Upper lobe of right lung (tissue), 1 donor: ENCODE measurements at places on chromosomes 1 and 21. TPM values are rescaled to one million over a fixed set of nuclear protein-coding genes. Genes with fewer than 3 reads are reported as not detected.

- no peaks in the 10 kb centered on the region for H3K36me3 ChIP-seq
- H3K4me1 ChIP-seq, result no peaks in the 10 kb centered on the region
- no peak for DNase-seq
- H3K27me3 ChIP-seq, result no peaks in the 10 kb centered on the region
Observed at GRCh38 chr1:216064643-216065042, 358.6 kb downstream of the USH2A start.

Gene UFC1
- total RNA-seq, result 84.4 TPM

DNA sequence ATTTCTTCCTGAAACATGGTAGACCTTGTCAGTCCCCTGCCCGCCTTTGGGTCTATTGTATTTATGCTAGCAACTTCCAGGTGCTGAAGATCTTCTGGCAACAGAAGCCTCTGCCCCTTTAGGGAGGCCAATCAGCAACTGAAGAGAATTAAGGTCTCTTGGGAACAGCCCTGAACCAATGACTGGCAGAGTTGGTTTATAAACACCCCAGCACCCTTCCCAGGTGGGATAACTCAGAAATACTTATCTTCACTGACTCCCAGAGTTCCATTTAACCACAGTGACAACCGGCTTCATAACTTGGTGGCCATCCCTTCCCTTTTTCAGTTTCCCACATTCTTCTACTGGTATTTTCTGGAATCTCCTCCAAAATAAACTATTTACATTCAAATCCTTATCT lies 27.2 kb upstream of the TMCO1 start:
- DNase-seq, result no peak
- peaks cover 3% of the 10 kb centered on the region for H3K27me3 ChIP-seq
- H3K4me3 ChIP-seq, result no peak overlapping the region
- H3K27ac ChIP-seq, result no peak overlapping the region
- no peaks in the 10 kb centered on the region for H3K36me3 ChIP-seq

DNA sequence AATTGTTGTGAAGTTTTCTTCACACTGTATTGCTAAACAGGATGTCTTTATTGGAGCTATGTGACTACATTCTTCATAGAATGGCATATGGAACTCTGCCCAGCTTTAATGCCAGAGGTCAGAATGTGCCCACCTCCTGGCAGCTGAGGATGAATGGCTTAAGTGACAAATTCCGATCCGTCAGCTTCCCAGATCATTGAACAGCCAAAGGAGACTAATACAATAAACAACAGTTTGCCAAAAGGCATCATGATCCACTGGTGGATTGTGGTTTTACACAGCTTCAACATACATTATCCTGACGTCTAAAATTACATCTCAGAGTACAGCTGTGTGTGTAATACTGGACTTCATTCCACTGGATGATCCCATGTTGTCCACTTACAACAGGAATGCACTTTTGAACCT lies 68.7 kb upstream of the C1orf105 start:
- no peak overlapping the region for H3K27ac ChIP-seq
- no peaks in the 10 kb centered on the region for H3K36me3 ChIP-seq
- no peak for DNase-seq
- H3K4me1 ChIP-seq, result no peaks in the 10 kb centered on the region
- H3K27me3 ChIP-seq, result no peaks in the 10 kb centered on the region

Gene PTPN22
- 12.2 TPM for total RNA-seq

- no peak for DNase-seq
- no peaks in the 10 kb centered on the region for H3K27me3 ChIP-seq
- no peak overlapping the region for H3K4me3 ChIP-seq
- H3K36me3 ChIP-seq, result no peaks in the 10 kb centered on the region
- H3K4me1 ChIP-seq, result no peaks in the 10 kb centered on the region
- H3K27ac ChIP-seq, result no peak overlapping the region
Observed at GRCh38 chr1:45846931-45847330, 43.5 kb downstream of the MAST2 start.

Gene GIPC2
- 4.1 TPM for total RNA-seq
